ENCODE measurements at places on chromosomes 1 and 21.

DNA sequence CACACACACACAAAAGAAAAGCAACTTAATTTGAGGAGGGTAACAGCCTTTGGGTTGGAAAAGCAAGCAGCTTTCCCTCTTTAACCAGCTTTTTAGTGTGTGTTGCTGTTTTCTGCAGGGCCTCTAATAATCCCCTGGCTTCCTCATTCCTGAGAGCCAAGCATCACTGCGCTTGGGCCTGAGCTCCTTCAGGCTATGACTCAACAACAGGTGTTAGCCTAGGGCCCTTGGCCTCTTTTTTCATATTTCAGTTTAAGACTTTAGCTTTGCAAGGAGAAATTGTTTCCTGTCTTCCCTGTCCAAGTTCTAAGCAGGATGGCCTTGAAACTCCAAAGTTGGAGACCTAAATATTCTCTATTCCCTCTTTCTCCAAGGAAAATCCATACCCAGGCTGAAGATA, 26.2 kb upstream of the SNX27 start:
- no peak for DNase-seq

DNA sequence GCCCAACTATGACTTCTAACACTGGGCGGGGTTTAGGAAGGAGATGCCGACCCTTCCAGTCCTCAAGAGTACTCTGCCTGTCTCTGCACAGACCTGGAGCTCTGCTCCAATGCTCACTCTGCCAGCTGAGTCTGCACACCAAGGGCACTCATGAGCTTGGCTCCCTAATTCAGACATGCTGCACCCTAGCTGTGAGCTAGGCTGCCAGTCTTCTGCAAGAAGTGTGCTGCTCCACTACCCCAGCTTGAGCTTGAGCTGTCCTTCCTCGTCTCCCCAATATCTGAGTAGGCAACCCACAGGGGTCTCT, 13.2 kb downstream of the TP53BP2 start:
- no peak for DNase-seq

DNA sequence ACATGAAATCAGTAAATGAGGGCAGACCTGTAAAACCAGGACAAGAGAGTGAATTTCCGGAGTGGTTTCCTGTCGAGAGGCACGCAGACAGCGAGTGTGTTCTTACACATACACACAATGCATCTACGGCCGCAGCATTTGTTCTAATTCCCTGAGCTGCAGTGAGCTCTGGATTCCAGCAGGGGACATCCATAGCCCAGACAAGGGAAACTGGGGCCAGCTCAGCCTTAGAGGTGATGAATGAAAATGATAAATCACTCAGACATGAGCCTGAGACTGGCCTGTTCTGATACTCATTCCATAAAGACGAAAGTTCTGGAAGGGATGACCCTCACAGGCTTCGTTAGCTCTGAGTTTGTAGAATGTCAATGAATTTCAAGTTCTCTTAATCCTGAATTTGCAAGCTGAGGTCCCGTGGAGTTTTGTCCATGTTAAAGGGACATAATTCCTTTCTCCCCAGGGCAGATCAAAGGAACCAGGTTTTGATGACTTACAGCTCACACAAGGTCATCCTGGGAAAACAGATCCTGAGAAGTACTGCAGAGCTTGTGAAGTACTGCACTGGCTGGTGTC, 207.9 kb upstream of the C1orf87 start:
- DNase-seq, result no peak

DNA sequence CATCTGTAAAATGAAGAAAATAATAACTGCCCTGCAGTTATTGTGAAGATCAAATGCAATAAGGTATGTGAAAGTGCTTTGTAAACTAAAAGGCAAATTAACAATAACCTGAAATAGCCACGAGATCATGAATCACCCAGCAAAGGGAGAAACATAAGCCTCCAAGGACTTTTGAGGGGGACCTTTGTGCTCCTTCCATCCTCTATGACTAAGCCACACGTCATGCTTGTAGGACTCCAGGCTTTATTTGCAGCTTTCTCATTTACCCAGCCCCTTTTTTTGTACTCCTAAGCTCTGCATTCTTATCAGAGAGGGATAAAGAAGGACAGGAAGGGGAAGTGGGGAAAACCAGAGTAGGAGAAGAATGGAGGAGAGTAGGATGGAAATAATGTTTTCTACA, 115.1 kb downstream of the PROX1 start:
- DNase-seq, result no peak

DNA sequence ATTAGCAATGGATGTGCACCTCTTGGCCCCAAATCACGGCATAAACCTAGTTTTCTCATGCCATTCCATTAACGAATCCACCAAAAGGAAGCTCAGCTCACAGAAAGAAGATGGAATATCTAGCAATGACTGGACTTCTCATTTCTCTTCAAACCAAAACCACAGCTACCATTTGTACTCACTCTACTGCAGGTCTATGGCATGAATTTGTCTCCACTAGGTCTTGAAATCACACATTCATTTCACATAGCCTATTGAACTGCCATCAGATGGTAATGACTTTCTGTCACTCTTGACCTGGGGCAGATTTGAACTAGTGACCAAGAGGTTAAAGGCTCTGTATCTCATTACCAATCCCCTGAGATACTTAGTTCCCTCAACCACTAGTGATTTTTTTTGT, 382.7 kb downstream of the DPYD start:
- no peak for DNase-seq

GRCh38 chr1:93605812-93606512, 75.7 kb downstream of the BCAR3 start:
- DNase-seq, result no peak

DNA sequence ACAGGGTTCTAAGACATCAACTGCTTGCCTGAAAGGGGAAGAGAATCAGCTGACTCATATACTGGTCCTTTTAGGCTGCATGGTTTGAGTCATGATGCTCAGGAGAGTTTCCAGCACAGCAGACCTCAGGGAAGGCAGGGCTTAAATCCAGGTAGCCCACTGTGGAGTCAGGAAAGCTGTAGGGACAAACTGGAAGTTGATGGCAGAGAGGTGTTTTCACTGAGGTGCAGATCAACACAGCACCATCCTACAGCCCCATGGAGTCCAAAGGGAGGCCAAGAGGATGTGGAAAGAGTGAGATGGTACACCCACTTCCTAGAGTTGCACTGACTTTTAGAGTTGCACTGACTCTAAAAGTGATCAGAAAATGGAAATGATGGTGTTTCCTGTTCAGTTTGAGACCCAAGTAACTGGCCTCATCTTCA, 252.4 kb upstream of the DUSP10 start:
- no peak for DNase-seq

GRCh38 chr1:206657751-206658150, 22.4 kb downstream of the DYRK3 start:
- no peak for DNase-seq

GRCh38 chr1:173392895-173393658, 84.1 kb upstream of the PRDX6 start:
- no peak for DNase-seq

GRCh38 chr1:96633695-96634094, 87.9 kb upstream of the PTBP2 start:
- DNase-seq, result no peak

DNA sequence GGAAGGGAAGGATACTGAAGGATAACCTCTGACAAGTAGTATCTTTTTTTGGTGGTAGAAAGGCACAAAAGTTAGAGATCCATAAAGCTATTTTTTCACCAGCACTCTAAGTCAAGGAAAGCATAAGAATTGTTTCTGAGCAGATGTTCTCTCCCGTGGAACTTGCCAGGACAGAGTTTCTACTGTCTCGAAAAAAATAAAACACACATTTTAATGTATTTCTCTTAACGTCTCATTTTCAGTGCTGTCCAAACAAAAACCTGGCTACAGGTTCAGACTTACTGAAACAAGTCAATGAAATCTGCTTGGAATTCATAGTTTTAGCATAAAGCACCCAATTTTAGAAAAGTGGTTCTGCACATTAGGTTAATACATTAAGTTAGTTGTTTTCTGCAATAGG, 338.3 kb downstream of the LTN1 start:
- DNase-seq, result no peak

GRCh38 chr1:223515926-223516325, 122.7 kb downstream of the CCDC185 start:
- no peak for DNase-seq

- no peak for DNase-seq
These were observed 12.2 kb upstream of the MIXL1 start for GRCh38 chr1:226211181-226211821.

DNA sequence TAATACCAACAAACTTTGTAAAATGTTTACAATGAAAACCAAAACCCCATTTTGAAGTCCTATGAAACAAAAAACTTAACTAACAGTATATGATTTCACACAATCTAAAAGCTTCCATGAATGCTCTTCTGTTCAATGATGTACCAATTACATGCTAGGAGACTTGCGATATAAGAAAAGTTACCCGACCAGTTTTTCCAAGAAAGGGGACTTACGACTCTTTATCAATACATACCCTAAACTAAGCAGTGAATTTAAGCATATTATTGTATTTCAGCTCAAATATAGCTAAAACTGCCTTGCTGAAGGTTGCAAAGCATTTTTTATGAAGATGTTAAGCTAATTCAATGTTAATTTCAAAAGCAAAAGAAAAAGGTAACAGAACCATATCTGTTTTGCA, 15.6 kb downstream of the SSX2IP start:
- DNase-seq, result no peak

DNA sequence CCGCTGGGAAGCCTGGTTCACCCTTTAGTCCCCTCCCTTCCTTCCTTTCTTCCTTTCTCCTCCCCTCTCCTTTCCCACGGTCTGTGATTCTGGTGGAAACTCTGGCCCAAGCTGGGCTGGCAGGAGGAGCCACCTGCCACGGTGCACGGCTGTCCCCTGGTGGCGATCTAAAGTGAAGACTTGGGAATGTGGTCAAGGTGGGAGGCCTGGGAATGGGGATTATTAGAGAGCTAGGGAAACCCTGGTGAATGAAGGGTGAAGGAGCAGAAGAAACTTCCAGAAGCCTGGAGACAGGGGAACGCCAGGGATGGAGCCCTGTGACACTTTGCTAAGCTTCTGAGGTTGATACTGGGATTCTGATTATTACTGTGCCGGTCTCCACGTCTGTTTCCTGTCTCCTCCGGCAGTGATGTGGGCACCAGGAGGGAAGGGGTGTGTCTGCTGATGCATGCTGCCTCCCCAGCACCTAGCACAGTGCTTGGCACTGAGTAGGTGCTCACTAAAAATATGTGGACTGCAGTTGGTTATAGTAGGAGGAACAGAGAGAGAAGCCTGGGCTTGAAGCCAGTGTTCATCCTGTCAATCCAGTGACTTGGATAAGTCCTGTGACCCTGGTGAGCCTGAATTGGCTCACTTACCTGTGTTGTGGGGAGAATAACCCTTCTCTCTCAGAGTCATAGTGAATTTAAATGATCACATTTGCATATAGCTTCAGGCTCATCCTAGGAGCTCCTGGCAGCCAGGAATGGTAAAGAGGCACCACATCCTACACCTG, 71.2 kb upstream of the NBPF3 start:
- DNase-seq, result no peak

DNA sequence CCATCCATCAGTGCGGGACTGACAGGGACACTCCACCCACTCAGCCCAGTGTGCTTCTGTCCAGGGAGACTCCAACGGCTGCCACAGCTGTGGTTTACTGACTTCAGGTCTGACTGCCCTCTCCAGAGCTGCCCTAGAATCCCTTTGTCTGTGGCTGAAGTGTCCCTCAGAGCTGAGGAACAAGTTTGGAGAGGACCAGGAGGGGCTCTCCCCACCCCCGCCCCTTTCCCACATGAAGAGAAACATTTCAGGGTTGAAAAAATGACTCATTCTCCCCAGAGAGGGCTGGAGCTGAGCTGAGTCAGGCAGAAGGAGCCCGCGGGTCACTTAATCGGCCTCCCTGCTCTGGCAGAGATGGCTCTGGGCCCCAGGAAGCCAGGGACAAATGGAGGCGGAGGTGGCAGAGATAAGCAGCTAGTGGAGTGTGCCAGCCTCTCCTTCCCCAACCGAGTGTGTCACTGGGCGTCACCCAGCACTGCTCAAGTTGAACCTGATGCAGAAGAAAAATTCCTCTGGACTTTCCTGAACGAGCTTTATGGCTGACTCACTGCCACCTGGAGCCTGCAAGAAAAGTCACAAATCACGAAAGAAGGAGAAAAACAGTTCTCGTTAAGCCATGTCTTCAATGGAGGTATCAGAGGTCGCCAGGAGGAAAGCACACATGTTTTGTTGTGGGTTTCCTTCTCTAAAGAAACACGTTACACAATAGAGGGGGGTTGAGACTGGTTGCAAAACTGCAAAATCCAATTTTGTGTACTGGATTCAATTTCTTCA, 34.3 kb upstream of the ECE1 start:
- no peak for DNase-seq

DNA sequence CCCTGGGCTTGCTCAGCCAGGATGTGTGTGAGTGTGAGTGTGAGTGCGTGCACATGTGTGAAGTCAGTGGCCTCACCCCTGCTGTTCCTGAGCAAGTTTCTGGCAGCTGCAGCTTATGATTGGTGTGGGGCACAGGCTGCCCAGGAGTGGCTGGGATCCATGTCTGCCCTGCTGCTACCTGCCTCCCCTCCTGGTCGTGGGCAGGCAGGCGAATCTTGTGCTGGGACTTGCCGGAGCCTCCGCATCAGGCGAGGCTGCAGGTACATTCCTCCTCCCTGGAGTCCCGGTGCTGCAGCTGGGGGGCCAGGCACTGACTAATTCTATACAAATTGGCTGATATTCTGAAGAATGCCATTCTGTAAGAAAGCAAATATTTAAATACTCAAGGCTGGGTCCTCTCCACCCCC, 85.6 kb upstream of the WNT4 start:
- DNase-seq, result no peak

DNA sequence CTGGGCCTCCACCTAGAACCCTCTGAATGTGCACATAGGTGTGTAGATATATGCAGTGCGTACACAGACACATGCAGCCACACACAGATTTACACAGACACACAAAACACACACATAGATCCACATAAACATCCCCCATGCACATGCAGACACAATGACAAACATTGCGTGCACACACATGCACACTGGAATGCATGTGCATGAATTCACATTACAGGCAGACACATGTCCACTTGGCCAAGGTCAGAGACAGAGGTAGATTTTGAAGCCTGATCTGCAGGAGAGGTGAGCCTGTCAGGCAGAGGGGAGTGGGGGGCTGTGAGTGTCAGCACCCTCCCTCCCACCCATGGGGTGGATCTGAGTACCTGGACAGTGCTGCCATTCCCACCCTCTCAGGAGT, 338.5 kb downstream of the PTPRU start:
- no peak for DNase-seq

- DNase-seq, result no peak
These were observed 94.6 kb downstream of the TGFB2 start for GRCh38 chr1:218439541-218440295.

GRCh38 chr1:222905151-222905550, 90.3 kb downstream of the DISP1 start:
- no peak for DNase-seq

GRCh38 chr1:156579472-156579871, at the start of gene TTC24:
TTC24 (plus strand) TSS chr1:156579723; CDS start chr1:156581365, 1,642 bp downstream.
- DNase-seq, result no peak

- no peak for DNase-seq
These were observed 61.4 kb downstream of the TMEM200B start for GRCh38 chr1:29062157-29062942.

GRCh38 chr1:21707891-21708290, 38.7 kb upstream of the RAP1GAP start:
- DNase-seq, result no peak
